H7 (cell line): ENCODE measurements at places on chromosomes 11 and 22. TPM values are rescaled to one million over a fixed set of nuclear protein-coding genes. Genes with fewer than 3 reads are reported as not detected.

The BEST1 gene
- total RNA-seq: 0.30 and 0.45 TPM in 2 replicates

The ASRGL1 gene
- total RNA-seq: 46.3 and 56.3 TPM in 2 replicates

GRCh38 chr11:121515335-121515671 lies 62.5 kb upstream of the SORL1-AS1 start:
- no peak for DNase-seq

DNA sequence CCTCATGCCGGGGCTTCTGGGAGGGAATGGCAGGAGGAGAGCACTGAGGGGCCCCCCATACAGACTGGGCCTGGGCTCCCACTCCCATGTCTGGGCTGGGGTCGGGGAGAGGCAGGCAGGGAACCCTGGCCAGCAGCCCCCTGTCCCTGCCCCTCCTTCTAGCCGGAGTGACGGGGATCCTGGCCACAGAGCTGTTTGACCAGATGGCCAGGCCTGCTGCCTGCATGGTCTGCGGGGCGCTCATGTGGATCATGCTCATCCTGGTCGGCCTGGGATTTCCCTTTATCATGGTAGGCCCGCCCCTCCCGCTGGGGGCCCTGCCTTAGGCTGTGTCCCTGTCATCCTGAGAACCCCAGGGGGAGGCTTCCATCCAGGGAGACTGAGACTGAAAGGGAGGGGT lies 10.0 kb upstream of the MIF start:
- no peak for DNase-seq

GRCh38 chr11:103397369-103397768 lies 288.1 kb downstream of the DYNC2H1 start:
- no peak for DNase-seq

- no peak for DNase-seq
Measured at GRCh38 chr22:30183861-30184278, 62.7 kb downstream of the LIF start.
